ENCODE measurements at places on chromosomes 5 and 9.

- no peak for DNase-seq
Measured at GRCh38 chr5:110329955-110330525, 396.4 kb downstream of the TMEM232 start.

DNA sequence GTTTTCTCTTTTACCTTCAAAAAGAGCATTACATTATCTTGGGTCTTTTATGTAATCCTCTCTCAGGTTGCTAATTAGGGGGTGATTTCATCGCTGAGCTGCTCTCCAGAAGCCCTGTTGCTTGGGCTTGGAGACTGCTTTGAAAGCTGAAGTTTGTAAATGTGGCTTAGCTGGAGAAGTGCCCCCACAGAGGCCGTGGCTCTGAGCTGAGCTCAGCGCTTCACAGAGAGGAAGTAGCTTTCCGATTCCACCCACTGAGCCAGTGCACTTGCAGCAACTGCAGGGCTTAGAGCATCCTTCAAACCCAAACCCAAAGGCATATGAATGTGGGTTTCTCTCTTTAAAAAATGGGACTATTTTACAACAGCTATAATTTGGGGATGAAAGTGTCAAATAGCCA is 13.7 kb upstream of the NXNL2 start:
- DNase-seq = no peak

- no peak for DNase-seq
Measured at GRCh38 chr5:148759101-148759500, 67.3 kb upstream of the ADRB2 start.

DNA sequence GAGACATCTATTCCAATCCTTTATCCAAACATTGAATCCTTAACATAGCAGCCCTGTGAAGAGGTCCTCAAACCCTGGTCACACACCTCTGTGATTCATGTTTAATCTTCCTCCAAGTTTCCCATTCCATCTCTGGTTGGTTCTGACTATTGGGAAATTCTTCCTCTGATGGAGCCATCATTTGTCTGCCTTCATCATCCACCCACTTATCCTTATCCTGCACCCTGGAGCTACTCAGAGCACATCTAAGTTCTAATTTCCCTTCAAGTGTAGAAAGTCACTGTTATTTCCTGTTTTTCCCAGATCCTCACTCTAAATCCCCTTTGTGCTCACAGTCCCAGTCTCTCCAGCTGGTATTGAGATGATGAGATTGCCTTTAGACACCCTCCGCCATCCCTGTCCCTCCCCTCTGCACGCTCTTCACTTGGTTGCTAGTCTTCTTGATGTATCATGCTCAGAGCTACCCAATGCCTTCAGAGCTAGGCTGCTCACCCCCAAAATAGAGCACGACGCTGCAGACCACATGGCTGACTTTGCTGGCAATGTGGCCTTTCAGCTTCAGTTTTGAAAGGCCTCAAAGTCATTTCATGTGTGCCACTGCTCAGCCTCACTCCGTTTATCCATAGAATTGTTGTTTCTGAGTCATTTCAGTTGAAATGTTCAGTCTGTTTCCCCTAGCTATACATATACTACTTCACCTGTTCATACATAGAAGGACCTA is 154.3 kb downstream of the PALM2AKAP2 start:
- DNase-seq = no peak

DNA sequence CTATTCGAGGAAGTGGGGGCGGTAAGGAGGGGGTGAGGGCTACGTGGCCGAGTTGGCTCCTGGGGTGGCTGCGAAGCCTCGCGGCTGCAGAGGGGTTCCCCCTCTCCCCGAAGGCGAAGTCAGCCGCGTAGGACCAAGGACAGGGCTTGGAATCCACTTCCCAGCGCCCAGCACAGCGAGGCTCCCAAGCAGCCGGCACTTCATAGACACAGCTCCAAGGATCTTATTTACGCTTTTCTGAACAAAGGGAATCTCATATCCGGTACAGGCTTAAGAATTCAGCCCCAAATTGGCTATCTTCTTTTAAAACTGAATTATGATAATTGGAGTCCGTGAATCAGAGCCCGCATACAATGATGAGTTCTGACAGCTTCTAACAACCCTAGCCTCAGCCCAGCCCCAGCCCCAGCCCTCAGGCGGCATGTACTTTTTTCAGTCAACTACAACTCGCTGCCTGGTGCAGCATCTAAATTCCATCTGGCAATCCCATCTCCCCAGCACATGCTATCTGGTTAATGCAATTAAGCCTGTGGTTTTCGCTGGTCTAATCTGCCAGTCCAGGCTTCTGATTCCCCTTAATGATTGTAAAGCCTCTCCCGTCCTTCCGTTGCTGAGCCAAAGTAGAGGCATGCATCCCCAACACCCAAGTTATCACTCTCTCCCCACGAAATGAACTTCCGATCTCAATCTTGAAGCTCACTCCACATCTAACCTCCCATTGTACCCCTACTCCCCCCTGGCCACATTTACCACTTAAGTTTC is 1.0 kb downstream of the ELAVL2 start:
- DNase-seq = no peak

GRCh38 chr9:1458503-1458902 is 408.3 kb downstream of the DMRT2 start:
- no peak for DNase-seq

GRCh38 chr5:91534332-91534731 is 151.2 kb upstream of the ARRDC3 start:
- no peak for DNase-seq

DNA sequence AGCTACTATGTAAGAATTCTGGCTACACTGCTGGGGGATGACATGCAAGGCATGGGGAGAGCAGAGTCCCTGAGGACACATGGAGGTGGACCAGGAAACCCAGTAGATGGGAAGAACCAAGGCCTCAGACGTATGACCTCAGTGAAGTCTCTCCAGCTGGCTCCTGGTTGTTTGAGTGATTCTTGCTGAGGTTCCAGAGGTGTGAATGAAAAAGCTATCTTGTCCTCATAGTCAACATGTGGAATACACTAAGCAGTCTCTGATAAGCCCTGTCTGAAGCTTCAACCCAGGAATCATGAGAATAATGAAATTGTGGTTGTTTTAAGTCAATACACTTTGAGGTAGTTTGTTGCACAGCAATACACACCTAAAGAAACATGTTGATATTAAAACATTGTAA is 78.0 kb downstream of the GABRA6 start:
- no peak for DNase-seq

GRCh38 chr5:38618154-38618553 is 61.7 kb upstream of the LIFR start:
- no peak for DNase-seq

DNA sequence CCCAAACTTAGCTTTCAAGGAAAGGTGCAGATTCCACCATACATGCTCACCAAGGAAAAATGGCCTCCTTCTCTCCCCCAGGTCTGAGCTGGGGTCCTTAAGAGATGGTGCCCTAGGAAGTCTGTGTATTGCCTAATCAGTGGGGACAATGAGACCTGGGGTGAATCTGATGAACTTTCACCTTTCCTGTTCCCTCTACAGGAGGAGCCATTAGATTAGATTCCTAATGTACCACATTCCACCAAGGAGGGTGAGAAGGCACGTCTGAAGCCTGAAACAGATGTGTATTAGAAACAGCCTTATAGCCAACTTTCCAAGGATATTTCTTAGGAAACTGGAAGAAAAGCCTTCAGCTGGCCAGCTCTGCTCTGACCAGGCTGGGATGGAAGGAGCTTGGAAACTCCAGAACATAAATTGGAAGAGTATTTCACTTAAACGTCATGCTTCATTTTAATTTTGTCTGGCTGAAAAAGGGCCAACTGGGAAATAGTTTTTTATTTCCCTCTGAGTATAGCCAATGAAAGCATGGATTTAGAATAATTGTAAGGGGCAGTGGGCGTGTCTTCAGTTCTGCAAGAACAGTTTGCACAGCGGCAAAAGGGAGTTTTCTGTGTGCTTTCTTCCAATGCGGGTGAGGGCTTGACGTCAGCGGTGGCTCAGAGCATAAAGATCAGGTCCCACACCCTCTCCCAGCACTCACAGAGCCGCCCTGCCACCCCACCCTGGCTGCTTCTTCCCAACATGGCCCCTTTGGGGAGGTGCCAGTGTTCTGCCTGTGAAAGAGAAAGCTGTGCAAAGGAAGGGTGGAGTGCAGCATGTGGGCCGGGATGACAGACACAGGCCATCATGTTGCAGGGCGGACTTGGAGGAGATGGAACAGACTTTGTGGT is 210.9 kb downstream of the ESM1 start:
- DNase-seq = no peak

Measured in glomerular endothelial cell (primary cell).